ENCODE measurements at places on chromosomes 16 and 17.

GRCh38 chr16:84136331-84137125 lies 8.4 kb downstream of the HSDL1 start:
- DNase-seq: no peak

DNA sequence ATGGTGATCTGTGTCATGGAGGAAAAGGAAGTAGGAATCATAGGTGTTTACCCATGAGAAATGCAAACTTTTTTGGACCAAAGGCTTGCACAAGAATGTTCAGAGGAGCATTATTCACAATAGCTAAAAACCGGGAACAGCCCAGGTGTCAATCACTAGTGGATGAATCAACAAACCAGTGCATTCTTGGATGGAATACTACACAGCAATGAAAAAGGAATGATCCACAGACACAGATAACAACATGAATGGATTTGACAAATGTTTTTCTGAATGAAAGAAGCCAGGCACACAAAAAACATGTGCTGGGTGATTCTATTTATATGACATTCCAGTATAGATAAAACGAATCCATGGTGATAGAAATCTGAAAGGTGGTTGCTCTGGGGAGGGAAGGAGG lies 36.0 kb downstream of the WSCD1 start:
- DNase-seq: no peak

DNA sequence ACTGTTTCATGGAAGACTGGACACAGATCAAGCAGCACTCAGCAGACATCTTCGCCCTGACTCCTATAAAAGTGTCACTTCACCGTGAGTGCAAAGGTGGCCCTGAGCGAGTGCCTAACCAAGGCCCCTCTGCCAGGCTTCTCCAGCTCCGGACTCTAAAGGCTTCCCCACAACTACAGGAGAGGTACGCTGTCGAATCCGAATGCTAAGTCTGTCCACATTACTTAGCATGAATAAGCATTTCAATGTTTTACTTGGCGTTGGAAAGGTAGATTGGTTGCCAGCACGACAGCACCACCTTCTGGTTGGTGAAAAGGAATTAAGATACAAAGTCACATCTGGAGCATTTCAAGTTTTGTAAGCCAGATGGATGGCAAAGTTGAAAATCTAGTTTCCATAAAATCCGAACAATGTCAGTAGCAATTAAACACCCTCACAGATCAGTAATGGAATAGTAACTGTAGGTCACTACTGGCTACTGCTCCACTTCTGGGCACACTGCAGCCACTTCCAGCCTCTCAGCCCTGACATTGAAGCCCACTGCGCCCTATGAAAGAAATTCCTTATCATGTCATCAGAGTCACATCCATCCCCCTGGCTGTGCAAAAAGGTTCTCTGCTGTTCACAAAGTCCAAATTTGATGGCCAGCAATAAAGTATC lies 100.9 kb downstream of the PARN start:
- DNase-seq: no peak

DNA sequence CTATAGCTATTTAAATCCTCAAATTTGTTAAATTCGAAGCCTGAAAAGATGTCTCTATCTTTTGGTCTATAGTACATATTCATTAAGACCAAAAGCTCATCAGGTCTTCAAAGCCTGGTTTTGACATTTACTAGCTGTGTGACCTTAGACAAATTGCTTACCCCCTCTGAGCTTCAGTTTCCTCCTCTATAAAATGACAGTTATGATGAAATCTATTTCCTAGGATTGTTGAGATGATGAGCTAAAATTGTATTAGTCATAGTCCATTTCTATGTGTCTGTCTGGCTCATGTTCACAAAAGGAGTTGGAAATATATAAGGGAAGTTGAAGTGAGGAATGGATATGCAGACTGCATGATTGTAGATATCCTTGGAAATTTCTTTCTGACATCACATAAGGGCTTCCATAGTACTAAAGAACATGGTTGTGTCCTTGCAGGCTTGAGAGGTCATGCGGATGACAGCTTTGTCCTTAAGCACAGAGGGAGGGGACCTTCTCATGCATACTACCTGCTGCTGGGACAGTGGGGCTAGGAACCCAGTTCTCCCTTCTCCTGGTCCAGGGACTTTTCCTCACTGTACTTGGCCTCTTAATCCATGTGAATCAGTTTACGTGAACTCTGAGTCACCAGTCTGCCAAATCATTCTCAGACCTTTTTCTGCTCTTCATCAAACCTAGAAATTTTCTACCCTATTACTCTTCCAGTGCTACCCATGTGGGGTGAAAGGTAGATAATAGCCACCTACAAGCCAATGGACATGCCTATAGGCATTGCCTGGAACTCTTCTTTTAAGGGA lies 487.5 kb upstream of the SALL1 start:
- DNase-seq: no peak

DNA sequence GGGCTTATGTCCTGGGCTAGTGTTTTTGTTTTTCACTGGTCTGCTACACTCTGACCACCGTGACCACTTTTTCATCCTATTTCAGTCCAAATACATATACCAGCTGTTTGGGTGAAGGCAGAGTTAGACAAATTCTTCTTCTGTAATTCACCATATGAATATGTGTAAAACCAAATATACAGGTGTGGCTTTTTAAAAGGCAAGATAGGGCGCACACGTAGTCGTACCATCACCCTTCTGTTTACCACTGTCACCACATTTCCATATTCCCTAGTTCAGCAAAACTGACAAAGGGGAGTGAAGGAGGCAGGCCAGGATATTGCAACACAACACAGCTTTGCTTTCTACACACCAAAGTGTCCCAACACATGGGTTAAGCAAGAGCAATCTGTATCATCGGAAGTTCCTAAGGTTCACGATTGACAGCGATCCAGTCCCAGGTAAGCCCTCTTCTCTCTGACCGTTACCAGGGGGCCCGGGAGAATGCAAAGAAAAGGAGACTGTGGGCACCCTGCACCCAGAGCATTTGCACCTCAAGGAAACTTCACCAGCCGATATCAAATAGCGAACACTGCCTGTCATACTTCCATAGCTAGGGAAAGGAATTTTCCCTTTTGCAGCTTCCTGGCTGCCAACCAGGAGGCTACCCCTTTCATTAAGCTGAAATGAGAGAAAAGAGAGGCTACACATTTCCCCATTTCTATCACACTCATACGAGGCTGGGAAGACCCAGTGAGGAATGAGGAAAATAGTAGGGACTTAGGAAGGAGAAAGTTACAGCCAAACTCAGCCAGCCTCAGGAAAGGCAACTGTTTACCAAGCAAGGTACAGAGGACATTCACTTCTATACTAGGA lies 23.1 kb downstream of the CREBBP start:
- DNase-seq: no peak

DNA sequence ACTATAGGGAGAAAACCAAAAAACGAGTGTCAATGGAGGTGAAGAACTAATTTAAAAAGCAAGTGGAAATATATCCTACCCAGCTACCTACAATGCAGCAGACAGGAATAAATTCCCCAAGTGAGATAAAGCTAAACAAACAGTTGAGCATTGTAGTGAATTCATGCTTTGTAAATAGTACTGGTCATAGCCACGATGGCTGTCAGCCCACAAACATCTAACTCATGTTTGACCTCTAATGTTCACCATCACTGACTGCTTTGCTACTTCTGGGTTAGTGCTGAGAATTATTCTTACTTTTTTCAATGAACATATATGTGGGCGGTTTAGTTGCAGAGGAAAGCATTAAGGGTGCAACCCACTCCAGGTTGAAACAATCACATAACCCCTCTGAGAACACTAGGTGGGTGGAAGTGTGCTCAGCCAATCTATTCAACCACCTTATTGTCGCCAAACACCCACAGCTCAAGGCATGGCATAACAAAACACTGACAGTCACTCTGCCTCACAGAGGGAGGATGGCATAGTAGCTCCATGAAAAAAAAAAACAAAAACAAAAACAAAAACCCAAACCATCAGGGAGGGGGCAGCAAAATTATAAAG lies 264.1 kb downstream of the ZFHX3 start:
- no peak for DNase-seq

- DNase-seq: no peak
These were observed 900.0 kb upstream of the GOT2 start for GRCh38 chr16:59634004-59634579.

DNA sequence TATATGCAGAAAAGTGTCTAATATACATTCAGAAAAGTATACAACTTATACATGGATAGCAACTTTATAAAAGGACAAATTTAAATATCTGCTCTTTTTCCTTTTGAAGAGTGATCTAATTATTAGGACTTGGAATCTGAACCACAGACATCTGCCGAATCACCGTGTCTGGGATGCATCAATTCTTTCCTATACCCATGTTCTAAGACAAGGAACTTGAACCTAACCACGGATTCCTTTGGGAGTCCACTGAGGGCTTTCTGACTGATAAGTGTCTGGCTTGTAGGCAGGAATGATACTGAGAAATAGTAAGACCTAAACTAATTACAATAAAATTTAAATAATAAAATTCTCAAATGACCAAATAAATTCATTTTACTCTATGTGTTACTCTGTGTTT lies 54.2 kb downstream of the NDEL1 start:
- no peak for DNase-seq

DNA sequence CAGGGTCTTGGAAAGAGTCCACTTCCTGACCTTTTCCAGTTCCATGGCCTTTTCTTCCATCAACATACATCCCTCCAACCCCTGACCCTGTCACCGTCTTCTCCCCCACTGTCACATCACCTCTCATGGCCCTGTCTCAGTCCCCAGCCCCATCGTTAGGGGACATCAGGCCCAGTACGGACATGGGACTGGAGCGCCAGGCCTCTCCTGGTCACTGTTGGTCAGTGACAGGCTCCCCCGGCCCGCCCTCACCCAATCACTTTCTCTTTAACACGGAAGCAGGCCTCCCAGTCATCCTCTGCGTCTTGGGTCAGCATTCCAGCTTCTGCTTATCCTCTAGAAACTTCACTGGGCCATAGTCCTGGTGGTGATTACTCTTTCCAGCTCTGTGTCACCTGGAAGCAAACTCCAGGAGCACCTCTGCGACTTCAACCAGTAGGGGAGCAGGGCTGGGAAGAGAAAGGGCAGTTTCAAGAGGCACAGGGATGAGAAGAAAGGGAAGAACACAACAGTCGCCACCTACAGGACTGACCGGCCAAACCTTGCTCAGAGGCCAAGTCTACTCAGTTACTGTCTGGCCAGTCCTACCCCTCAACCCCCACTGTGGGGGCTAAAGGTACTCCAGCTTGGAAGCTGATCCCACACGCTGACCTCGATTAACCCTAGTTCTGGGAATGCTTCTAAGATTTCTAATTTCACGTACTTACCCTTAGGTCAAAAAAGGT lies 15.9 kb upstream of the ICAM2 start:
- DNase-seq: no peak

- no peak for DNase-seq
These were observed 5.4 kb downstream of the NFATC3 start for GRCh38 chr16:68090533-68090932.

GRCh38 chr17:80817321-80817845 lies 174.3 kb upstream of the CHMP6 start:
- no peak for DNase-seq

DNA sequence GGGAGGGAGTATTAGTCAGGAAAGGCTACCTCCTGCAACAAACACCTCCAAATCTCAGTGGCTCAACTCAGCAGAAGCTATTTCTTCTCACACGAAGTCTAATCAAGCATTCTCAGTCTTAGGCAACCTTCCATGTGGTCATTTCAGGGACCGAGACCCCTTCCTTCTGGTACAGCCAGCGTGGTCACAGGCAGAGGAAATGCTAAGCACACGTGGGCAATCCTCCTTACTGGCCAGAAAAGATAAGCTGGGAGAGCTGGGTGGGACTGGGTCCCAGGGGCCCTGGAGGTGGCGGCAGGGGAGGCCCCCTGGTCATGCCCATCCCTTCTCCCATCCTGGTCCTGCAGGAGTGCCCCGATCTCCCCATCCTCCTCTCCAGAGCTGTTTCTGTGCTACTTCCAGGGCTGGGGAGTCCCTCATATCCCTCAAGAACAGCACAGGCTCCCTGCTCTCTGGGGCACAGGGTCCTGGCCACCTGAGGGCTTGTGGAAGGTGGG lies 5.7 kb upstream of the CX3CL1 start:
- DNase-seq: no peak

DNA sequence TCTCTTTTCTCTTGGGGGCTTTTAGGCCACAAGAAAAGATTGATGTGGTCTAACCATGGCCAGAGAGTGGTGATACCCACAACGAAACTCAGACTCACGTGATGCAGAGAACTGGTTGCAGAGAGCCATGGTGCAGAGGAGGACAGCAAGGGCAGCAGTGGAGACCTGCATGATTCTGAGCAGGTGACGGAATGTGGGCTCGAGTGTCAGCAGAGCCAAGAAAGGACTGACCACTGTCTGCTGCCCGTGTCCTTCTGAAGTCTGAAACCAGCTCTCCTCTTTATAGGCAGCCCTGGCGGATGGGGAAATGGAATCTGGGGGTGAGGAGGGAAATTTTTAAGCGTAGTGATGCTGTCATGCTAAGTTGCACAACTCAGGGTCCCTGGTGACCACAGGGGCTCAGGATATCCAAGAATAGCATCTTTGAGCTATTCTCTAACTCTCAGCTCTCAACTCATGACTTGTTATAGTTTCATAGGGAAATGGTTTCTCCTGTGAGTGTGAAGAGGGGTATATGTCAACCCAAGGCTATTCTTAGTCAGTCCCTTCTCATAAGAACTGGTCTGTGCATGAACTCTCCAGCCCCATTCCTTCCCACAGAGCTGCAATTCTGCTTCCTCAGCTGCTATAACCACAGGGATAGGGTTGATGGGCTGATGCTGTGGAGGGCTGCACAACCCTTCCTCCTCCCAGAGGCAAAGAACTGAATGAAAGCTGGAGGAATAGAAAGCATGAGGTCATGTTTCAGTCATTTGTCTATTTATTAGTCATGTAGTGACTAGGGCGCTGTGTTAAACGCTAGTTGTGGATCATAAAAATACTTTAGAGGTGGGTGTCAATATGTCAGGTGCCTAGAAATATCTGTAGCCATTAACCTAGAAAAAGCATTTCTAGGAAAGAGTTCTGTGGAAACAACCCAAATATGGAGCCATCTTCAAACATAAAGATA lies at the start of gene CCL3:
Gene CCL3 (minus strand): TSS at position 256 of the 949 bp plus-strand sequence. CDS start 85 bp downstream, at position 171.
- no peak for DNase-seq

GRCh38 chr17:46182961-46183360 lies 10.3 kb downstream of the KANSL1 start:
- DNase-seq: no peak

DNA sequence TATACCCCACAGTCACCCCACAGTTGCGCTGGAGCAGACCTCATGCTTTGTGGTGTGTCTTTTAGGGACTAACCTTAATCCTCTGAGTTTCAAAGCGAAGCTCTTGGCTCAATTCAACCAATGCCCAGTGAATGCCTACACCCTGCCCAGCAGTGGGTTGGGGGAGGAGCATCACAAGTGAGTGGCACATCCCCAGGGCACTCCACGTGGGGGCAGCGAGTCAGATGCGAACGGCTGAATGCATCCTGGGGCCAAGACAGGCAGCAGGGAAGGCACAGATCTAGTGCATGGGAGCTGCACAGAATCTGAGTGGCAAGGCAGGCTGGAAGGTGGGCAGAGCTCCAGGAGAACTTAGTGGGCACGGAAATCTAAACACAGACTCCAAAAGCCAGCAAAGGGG lies 39.2 kb downstream of the IFT140 start:
- no peak for DNase-seq

DNA sequence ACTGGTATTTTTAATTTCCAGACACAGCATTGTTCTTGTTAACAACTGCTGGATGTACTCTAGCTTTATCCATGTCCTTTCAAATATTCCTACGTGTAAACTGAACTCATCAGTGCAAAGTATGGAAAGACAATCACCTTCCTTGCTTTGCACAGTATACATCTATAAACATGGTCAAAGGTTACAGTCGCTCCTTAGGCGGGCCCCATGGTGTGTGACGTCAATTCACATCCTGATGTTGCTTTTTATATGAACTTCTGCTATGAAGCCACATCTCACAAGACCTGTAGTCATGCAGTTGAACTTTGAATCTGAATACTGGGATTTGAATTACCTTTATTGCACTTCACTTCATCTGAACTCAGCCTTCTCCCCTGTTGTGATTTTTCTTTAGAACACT lies 447.6 kb upstream of the PSMD7 start:
- DNase-seq: no peak
